DMS79 treated with DMSO at 0.1 percent for 48 hours (cell line): ENCODE measurements at places on chromosomes 11 and 22.

GRCh38 chr22:48331691-48332220 lies 1495.9 kb downstream of the BRD1 start:
- no peak for DNase-seq

GRCh38 chr11:95140397-95141033 lies 50.9 kb downstream of the ENDOD1 start:
- no peak for DNase-seq

DNA sequence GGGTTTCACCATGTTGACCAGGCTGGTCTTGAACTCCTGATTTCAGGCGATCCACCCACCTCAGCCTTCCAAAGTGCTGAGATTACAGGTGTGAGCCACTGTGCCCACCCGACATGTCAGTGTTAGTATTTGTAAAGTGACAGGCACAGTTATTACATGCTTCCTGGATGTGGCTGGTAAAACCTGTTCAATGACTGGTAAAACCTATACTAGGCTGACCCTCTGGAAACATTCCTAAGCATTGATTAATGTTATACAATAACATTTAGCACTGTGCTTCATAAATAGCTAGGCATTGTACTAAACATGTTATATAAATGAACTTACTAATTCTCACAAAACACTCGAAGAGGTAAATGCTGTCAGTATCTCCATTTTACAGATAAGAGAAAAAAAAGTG lies 20.9 kb upstream of the JHY start:
- no peak for DNase-seq

DNA sequence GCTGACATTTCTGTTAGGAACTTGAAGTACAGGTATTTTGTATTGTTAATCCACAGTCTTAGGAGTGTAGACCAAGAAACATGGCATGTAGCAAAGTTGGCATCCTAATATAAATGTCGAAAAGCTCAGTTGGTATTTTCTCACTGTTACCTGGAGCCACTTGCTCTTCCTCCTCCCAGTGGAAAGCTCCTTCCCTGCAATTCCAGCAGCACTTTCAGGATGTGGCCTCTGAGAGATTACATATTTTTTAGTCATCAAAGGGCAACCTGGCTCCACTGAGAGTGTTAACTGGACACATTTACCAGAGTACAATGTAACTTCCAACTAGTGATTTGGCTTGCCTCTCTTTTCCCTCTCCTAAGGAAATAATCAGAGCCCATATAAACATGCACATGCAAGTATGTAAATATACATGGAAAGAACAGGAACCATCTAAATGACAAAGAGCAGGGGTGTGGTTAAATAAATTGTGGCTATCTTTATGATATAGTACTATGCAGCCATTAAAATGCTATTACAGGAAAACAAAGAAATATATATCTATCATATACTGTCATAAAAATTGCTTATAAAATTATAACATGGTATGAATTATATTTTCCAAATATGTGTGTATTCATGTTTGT lies 14.3 kb upstream of the EED start:
- DNase-seq: no peak

DNA sequence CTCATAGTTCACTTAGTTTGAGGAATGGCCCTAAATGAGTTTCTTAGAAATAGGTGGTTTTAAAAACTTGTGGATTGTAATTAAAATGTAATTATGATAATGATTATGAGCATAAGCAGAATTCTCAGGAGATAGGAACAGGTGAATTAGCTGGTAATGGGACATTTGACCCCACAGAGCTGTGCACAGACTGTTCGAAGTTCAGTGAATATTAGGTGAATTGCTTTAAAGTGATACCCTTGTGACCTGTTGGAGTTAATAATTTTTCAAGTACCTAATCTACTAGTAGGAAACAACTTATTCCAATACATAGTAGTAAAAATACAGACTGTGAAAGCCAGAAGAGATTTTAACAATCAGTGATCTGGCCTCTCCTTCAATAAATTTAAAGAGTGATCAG lies 8.1 kb downstream of the FAR1 start:
- DNase-seq: no peak
